SHP77 (cell line): ENCODE measurements at places on chromosomes 3 and 15.

- no peak for DNase-seq
These were observed 78.6 kb downstream of the WDR49 start for GRCh38 chr3:167575000-167575600.

GRCh38 chr3:65314916-65315315 lies 627.1 kb upstream of the ADAMTS9 start:
- DNase-seq: no peak

DNA sequence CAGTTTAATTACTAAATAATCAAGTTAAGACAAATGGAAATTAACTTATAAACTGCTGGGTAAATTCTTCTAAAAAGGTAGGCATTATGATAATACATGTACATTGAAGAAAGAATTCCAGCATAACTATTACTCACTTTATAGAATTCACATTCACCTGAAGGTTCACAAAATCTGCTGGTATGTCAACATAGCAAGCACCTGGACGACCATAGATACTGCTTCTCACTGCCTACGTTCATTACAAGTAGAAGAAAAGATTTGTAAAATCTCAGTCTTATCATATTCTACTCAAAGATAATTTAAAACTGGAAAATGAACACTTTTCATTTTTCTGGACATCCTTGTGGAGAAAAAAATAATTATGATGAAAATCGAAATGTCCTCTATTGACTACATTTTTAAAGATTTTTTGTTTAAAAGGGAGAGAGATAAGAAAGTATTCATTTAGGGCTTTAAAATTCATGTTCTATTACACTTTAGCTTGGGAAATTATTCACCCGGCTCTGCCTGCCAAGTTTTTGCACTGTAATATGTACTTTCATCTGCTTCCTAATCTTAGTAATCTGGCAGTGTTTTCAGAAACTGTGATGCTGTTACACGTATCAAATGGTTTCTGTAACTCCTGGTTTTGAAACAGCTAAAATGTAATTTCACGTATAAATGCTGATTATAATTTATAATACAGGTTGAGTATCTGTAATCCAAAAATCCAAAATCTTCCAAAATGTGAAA lies 16.1 kb downstream of the HACL1 start:
- no peak for DNase-seq

DNA sequence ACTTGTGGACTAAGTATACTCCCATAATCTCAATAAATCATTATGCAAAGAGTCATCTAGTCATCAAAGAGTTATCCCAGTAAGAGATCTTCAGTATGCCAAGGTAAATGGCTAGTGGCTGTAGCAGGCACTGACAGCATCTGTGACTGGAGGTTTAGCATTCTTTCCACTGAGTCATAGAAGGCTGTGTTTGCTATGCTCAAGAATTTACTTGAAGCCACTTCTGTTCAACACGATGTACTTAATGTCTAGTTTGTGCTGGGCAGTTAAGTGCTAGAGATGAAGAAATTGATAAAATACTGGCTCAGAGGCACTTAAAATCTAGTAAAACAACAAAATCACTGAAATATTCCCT lies 13.0 kb downstream of the ZBED2 start:
- no peak for DNase-seq

DNA sequence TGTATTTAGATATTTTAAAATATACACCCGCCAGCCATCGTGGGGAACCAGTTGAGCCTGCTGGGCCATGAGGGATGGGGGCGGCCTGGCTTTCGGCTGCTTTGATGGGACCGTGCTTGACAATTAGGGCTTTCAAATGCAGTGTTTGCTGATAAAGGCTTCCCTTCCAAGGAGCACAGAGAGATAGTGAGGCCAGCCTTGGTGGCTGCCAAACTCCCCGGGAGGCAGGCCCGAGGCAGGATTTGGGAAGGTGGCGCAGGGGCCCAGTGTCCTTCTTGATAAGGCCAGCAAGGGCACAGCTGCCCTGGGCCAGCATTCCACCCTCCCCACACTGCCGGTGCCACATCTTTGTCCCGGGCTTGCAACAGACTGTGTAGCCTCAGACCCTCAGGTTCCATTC lies 75.6 kb downstream of the LINGO1 start:
- no peak for DNase-seq

DNA sequence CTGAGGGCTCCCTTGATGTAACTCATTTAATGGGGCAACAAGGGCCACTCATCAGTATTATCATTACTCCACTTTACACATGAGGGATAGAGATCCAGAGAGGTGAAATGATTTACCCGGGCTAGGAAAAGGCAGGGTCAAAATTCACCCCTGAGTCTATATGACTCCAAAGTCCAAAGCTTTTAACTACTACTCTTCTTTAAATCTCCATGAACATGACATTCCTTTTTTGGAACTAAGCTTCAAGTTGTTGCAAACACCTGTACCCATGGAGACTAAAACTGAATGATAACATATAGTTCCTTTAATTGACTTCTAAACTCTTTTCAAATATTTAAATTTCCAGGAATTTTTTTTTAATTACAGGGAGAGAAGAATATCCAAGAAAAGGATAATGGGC lies 292.9 kb upstream of the GADL1 start:
- no peak for DNase-seq

DNA sequence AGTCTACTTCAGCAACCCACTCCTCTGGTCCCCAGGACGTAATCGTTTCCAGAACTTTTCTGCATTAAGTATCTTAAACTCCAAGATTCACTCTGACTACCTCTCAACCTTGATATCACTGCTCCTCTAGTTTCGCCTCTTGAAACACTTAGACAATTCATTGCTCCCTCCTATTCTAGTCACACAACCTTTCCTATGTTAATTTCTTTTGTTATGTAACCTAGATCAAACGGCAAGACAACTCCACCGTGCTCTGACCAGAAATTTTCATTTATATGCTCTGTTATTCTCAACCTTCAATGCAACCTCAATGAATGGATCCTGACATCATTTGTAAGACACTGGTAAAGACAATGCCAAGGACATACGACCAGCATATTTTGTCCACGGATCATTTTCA lies 71.3 kb downstream of the CADM2 start:
- DNase-seq: no peak

- no peak for DNase-seq
These were observed 70.6 kb upstream of the SNRK start for GRCh38 chr3:43215663-43216275.

GRCh38 chr15:90531147-90531546 lies 1.4 kb downstream of the CRTC3 start:
- DNase-seq: no peak
